ENCODE measurements at places on chromosomes 1 and 21.

DNA sequence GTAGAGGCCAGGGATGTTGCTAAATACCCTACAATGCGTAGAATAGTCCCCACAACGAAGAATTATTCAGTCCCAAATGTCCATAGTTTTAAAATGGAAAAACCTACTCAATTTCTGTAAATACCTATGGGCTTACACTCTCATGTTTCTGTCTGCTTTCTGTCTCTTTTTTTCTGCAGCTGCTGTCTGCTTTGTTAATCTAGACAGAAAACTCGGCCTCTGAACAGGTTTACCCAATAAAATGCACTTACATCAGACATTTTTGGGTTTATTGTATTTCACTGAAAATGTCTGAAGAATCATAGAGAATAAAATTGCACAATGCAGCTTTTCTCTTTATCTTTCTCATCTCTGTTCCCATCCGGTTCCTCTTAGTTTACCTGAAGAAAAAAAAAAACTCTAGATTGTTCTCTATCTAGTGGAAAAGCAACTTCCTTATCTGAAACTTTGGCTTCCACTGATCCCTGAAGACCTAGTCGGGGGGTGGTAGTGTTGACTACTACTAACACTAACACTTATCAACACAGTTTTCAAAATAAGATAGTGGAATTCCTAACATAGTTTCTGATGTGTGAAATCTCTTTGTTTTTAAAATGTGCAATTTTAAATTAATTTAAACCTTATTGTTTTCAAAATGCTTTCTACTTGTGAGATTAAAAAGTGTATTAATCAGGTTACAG is 76.9 kb upstream of the CCDC190 start:
- no peak for DNase-seq

GRCh38 chr1:62744611-62745577 is 39.0 kb upstream of the ATG4C start:
- DNase-seq: no peak

DNA sequence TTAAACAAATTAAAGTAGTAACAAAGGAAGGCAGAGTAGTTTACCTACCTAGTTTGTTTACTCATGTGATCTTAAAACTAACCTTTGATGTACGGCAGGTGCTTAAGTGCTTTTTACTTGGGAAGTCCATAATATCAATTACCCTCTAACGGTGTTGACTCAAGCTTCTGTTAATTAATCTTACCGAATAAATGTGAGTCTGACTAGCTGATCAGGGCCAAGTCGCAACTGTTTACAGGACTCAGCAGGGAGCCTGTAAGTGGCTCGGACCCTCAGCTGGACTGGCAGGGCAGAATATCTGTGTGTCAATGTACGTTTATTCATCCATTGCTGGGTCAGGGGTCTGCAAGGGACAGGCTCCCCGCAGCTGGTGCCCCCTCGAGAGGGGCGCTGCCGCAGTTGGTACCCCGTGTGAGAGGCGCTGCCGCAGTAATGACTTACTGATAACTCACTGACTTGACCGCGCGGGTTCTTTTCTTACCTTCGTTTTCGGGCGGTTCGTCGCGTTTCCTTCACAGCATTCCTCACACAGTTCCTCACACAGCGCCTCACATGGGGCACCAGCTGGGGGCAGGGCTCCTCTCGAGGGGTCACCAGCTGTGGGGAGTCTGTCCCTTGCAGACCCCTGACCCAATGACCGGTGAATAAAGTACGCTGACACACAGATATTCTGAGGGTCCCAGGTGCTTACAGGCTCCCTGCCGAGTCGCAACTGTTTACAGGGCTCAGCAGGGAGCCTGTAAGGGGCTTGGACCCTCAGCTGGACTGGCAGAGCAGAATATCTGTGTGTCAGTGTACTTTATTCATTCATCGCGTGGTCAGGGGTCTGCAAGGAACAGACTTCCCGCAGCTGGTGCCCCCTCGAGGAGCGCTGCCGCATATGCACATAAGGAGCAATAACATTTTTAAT is 3.0 kb downstream of the FMO1 start:
- no peak for DNase-seq

- no peak for DNase-seq
These were observed 23.4 kb upstream of the TARDBP start for GRCh38 chr1:10989095-10989494.

DNA sequence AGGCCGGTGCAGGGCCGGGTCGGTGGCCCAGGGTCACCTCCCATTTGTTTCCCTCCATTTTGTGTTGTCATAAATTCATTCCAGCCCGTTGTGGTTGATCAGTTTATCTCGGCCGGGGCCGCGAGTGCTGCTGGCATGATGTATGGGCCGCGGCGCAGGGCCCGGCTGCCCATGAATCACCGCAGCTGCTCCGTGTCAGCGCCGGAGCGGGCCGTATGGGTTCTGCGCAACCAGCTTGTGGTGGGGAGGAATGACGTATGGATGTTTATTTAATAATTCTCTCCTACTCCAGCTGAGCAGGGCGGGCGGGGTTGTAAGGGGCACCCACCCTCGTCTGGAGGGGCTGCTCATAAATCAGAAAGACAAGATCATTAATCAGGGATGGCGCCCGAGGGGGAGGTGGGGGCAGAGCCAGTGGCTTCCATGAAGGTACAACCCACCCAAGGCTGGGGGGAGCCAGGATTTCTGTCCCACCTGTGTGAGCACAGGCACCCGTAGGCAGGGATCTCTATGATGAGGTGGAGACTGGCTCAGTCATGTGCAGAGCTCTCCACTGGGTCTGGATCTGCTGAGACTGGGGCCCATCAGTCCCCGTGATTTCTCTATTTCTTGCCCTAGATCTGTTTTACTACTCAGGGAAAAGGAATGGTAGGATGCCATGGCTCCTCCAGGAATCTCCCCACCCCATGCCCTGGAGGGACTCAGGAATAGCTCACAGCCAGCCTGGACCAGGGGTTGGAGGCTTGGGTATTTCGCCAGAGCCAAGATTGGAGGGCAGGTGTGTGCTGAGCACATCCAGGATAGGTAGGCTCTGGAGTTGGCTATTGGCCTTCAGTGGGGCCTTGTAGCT is 27.8 kb downstream of the TMEM53 start:
- DNase-seq: no peak

DNA sequence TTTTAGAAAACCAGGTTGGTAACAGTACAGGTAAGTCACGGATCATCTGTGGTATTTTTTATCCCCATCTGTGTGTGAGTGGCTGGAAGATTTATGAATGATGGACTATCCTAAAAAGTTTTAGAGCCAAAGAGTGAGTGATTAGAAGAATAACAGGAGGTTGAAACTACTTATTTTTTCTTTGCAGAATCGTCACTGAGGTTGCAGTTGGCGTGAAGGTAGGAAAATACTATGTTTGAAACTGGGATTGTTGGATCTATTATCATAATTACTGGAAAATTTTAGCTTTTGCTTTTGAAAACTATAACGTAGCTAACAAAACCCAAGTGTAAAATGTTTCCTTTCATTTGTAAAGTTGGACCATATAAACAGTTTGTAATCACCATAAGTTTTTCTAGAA is 1.8 kb downstream of the PTBP2 start:
- DNase-seq: no peak

GRCh38 chr1:226111883-226112261 is 49.4 kb downstream of the H3-3A start:
- no peak for DNase-seq

- DNase-seq: no peak
These were observed 8.2 kb downstream of the NBPF1 start for GRCh38 chr1:16605213-16605525.

GRCh38 chr1:219121679-219122078 is 52.0 kb upstream of the LYPLAL1 start:
- no peak for DNase-seq

GRCh38 chr1:34597877-34598514 is 156.9 kb upstream of the GJB5 start:
- peak; percentile 55 for DNase-seq

DNA sequence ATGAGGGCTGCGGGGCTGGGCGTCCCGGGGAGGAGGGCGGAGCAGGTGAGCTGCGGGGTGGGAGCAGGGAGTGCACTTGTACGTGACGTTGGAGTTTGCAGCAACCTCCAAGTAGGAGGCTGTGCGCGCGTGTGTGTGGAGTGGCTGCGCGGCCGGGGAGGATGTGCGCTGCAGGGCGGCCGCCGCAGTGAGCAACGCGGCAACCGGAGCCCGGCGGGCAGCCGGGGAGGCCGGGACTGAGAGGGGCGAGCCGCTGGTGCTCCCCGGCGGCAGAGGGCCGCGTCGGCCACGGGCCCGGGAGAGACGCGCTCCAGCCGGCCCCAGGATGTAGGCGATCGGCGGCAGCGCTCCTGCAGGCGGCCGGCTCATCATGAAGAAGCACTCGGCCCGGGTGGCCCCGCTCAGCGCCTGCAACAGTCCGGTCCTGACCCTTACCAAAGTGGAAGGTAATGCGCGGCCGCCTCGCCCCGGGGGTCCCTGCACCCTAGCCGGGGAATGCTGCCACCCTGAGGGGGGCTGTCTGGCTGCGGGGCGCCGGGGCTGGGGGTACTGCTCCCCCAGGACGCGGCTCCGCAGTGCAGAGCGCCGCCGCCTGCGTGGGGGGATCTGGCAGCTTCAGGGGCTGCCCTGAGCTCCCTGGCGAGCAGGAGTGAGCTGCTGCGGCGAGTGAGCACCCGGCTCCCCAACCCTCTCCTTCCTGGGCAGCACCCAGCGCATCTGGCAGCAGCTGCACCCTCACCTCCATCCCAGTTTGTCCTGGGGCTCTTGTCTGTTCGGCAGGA is 158.9 kb upstream of the COA6 start:
- peak; percentile 76 for DNase-seq

DNA sequence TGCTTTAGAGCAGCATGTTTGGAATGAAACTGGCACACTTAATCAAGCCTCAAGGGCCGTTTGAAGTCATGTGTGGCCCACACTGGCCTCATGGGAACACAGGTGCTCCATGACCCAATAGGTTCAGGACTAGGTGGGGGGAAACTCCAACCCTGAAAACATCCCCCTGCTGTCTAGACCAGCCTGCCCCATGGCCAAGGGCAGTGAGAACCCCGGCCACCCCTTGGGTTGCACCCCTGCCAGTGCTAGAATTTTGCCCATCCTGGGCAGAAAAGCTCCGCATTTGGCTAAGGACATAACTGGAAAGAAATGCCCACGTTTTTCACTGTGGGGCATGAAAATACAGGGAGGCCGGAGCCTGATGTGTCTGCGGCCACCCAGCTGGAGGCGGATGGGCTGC is 6.1 kb upstream of the PTGER3 start:
- DNase-seq: no peak

DNA sequence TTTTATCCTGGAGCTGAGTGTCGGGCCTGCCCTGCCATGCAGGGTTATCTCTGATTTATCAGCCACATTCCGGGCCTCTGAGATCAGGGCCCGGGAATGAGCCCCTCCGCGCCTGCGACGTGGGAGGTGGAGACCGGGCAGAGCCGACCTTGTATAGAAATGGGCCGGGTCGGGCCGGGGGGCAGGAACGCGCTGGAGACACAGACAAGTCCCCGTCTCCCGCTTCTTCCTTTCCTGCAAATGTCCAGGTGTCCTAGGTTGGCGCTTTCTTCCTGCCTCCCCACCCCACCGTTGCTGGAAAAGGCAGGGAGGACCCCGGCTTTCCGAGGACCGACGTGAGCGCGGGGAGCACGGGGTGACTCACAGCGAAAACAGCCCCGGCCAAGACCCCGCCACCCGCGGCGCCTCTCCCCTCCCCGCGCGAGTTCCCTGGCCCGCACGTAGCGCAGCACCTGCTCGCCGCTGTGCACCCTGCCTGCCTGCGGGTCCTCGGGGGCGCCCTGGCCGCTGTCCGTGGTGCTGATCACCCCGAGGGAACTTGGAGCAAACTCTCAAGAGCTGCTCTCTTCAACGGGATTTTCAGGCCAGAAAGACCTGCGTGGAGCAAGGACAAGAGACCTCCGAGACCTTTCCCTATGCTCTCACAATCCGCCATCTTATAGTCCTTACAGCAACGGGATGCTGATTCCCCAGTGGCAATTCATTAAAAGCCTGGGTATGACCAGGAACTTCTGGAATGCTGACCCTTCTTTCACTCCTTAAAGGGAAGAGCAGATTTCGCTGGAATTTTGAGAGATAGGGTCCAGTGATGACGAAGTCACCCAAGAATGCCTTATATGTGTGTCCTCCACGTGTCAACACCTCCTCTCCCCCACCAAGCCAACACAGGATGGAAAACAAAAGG is 475 bp upstream of the NPPB start:
- DNase-seq: no peak

DNA sequence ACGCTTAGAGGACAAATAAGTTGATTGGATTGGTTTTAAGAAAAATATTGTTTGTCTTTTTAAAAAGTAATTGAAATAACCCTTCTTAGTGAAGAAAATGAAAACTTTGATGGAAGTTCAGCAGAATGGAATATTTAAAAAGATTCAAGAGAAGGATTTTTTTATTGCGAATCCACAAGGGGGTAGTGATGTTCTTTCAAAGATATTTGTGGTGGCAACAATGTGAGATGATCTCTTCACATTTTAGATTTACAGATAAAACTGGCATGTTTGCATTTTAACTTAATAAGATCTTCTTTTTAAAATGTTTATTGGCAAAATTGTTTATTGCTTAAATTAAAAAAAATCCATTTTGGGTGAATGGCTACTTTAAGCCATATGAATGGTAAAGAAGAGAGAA is 8.9 kb downstream of the CAMTA1 start:
- DNase-seq: no peak

- no peak for DNase-seq
These were observed 22.1 kb downstream of the ACOT11 start for GRCh38 chr1:54570161-54570560.

DNA sequence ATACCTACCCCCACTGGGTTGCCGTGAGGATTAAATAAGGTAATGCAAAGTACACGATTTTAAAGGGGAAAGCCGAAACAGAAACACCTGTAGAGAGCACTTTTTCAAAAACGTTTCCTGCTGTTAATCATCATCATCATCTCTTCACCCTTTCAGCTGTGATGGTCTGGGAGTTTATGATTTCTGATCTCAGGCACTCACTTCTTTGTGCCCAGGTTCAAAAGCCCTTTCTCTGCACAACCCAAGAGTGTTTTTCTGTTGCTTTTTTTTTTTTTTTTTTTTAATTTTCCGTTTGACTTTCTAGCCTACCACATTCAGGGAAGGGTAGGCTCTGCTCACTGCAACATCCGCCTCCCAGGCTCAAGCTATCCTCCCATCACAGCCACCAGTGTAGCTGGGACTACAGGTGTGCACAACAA is 936 bp upstream of the UBXN11 start:
- no peak for DNase-seq

DNA sequence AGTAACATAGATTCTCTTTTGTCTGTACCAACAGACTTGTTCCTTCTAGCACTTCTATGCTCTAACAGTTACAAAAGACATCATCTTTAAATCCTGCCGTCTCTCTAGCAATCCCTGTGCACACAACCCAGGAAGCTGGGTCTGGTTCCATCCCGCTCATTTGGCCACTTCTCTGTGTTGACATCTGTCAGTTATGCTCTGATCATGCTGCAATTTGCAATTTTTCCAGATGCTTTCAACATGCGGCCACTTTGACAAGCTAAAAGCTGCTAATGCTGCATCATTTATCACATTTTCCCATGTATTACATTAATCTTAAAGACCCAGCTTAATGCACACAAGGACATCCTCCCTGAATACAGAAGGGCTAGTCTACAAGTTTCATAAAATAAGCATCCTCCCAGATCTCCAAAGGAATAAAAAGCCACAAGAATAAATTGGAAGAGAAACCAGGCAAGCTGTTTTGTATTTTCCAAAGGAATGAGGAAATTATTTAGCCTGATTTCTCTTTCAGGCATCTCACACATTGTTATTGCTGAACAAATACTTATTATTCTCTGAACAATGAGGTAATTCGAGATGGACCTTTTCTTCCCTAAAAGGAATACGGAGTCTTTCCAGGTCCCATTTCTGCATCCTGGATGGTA is 19.0 kb upstream of the LRRC52 start:
- no peak for DNase-seq

Data from C1 segment of cervical spinal cord (tissue), 14 donors.